ENCODE measurements at places on chromosomes 13 and 19.

DNA sequence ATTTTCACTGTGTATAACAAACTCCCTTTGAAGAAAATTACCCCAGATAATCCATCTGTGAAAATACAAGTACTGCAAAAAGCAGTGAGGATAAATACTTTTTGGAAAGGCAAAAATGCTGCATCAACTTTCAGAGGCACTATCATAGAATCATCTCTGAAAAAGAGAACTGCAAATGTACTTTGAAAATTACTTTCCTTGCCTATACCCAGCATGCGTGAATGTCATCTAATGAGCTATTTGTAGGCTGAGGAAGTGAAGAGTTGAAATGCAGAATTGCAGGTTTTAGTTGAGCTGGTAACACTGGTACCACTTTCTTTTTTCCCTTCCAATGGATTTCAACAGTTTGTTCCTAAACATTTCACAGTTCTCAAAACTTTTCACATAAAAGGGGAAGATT lies 196.7 kb downstream of the TBC1D4 start:
- DNase-seq = no peak

DNA sequence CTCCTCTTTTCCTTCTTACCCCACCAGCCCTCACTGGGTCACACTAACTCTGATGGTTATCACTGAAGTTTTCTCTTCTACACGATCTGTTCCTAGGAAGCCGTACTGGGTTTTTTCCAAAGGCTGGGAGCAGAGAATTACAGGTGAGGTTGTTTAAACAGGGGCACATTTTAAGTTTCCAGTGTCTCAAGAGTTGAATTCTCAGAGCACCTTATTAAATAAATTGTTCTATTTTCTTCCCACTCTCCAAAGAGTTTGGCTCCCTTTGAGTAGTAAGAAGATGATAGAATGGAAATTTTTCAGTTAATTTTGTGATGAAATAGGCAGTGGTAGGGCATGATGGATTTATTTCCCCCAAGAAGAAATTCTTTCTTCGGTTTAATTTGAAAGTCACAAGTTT lies at the start of gene OR7D4:
OR7D4 (minus strand) TSS at position 101 of the 400 bp plus-strand sequence. CDS start 4,752 bp downstream, outside the sequence.
- no peak for DNase-seq

DNA sequence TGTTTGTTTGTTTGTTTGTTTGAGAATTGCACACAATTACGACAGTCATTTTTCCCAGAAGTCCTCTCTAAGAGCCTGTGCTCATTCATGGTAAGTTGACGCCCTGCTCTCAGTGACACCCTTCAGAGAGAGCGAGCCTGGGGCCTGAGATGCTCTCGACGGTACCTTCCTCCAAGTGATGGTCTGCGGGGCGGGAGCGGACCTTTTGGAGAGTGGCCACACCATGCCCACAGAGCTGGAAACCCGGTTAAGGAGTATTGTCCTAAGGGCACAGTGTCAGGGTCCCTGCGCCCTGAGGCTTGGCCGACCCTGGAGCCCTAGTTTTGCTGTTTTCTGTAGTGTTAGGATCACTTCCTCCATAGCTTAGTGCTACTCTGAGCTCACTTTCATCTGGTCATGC lies 3.6 kb downstream of the POP4 start:
- no peak for DNase-seq

- no peak for DNase-seq
Measured at GRCh38 chr19:7360393-7360984, 11.8 kb downstream of the ARHGEF18 start.

DNA sequence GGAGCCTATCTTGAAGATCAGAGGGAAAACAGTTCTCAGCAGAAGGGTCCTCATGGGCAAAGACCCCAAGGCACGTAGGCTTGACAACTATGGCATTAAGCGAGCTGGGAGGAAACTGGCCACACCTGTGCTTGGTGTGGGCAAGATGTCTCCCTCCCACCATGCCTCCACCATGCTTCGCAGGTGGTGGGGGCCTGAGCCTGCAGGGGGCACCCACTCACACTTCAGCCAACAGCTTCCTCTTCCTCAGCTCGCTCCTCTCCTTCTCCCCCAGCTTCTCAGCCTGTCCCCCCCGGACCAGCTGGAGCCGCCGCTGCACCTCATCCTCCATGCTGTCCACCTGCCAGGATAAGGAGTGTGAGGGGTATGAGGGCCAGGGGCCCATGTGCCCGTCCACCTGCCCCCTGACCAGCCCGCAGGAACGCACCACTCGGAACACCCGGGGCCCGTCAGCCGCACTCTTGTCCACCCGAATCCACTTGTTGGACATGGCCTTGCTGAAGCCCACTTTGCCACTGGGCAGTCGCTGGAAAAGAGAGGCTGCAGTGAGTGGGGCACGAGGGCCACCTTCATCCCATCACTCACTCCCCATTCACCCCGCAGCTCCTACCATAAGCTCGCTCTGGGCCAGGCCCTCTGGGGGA lies 3.4 kb downstream of the FARSA start:
- DNase-seq = peak; percentile 73

GRCh38 chr13:99572921-99573320 lies 71.6 kb downstream of the TM9SF2 start:
- DNase-seq = no peak

DNA sequence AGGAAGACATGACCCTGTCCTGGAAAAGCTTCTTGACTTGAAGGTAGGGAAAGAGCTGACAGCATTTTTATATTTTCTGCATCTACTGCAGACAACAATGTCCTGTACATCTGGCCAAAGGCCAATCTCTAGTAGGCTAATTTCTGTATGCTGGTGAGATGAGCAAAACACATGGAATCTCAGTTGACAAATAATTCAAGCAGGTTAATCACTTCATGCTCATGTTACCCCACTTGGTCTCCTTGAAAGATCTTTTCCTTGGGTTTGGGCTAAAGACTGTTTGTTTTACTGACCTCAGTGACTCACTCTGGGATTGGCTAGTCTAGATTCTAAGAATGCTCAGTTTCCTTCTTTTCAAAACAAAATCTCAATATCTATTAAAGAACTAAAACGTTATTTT lies 298.8 kb downstream of the LMO7 start:
- DNase-seq = no peak

- peak; percentile 49 for DNase-seq
Measured at GRCh38 chr13:39410096-39410901, 192.7 kb downstream of the LHFPL6 start.

DNA sequence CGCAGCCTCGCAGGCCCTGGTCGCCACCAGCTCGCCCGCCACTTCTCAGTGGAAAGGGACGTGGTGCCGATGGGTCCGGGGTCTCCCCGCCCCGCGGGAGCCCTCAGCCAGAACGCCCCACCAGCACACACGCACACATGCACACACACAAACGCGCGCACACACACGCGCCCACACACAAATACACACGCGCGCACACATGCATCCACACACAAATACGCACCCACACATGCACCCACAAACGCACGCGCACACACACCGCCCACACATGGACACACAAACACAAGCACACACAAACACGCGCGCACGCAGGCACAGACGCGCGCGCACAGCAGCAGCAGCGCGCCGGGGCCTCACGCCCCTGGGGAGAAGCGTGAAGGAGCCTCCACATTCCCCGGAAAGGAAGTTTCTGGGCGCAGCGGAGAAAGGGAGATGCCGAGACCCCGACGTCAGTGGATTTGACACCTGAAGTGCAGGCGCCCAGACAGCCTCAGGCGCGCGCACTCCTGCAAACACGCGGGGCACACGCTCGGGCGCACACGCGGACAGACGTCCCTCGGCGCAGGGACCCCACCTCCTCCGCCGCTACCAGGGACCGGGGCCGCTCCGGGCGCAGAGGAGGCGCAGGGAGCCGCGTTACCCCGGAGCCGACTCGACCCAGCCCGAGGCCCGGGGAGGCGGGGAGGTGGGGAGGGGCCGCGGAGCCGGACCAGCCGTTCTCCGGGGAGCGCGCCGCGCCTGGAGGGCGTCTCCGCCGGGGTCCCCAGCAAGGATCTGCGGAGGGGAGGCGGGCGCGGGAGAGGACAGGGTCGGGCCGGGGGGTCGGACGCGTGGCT lies 622 bp downstream of the RASA3 start:
- peak; percentile 78 for DNase-seq

Measured in HL-60 (cell line).